ENCODE measurements at places on chromosomes 1 and 21. TPM values are rescaled to one million over a fixed set of nuclear protein-coding genes. Genes with fewer than 3 reads are reported as not detected.
A peak's percentile ranks its signal among the peaks of the same experiment; 100 is the strongest.

LCE1F gene
- not detected for total RNA-seq

TP73 gene
- total RNA-seq: 11.7 TPM

PAQR6 gene
- total RNA-seq: 4.6 TPM

TTLL7 gene
- 0.75 TPM for total RNA-seq

CYP4X1 gene
- 5.5 TPM for total RNA-seq

LEPR gene
- total RNA-seq: 1.9 TPM

SSBP3 gene
- total RNA-seq: 42.1 TPM

ADGRB2 gene
- total RNA-seq: 2.2 TPM

DNA sequence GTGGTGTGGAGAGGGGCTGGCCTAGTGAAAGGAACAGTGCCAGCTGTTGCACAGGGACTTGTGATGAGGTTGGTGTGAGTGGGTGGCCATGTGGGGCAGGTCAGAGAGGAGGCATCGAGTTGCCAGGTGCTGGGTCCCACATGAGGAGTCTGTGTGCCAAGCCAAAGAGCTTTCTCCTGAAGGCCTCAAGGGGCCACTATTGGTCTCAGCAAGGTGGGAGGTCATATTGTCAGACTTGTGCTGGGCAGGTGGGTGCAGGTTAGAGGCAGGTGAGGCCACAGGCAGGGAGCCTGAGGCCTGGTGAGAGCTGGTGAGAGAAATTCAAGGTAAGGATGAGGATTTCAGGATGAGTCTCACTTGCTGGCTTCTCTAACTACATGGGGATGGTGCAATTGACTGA, 256.8 kb downstream of the DISC1 start:
- DNase-seq: no peak

- no peak for DNase-seq
Observed at GRCh38 chr1:24759492-24759891, 14.2 kb downstream of the CLIC4 start.

DNA sequence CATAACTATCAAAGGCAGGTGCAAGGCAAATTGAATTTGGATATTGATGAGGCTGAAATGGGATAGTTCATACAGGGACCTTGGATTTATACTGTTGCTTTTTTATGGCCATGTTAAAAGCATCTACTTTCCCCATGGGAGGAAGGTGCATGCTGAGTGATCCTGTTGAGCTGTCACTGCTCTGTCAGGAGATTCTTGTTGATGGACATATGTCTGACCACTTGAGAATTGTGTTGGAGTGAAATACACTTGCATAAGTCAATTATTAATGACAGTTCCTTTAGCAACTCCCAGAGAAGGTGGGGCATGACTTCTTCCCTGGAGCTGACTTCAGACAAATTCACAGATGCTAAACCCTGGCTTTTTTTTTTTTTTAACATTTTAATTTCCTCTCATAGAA, 58.4 kb upstream of the DYNLT5 start:
- DNase-seq: no peak

GRCh38 chr1:214958486-214958885, 124.1 kb upstream of the KCNK2 start:
- DNase-seq: no peak

DNA sequence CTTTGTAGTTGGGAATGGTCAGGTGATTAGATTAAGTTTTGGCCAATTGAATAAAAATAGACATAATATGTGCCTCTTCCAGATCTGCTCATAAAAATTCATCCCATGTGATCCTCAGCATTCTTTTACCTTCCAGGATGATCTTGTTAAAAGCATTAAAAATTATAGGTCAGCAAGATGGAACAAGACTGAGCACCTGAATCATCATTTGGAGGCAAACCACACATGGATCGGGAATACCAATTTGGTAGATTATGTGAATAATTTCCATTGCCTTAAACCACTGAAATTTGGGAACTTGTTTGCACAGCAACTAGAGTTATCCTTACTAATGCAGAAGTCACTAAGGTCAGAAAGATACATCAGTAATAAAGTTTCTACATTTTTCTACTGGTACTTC, 681.4 kb upstream of the ADGRL2 start:
- DNase-seq: no peak

- DNase-seq: no peak
Observed at GRCh38 chr1:245678860-245679411, 524.2 kb downstream of the KIF26B start.

DNA sequence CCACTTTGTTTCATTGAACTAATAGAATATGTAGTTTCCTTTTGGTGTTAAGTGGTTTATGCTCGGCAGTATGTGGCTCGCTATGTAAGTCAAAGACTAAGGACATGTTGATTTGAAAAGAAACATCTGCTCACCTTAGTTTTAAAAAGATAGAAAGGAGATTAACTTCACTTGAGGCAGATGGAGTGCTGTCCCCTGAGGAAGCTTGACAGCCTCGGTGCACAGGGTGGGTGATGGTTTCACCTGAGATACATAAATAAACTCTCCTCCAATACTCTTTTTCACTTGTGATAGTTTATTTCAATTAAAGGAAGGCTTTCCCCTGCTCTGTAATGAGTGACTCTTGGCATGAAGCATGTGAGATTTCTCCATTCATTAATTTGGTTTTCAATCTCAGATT, 70.8 kb upstream of the FMN2 start:
- no peak for DNase-seq

DNA sequence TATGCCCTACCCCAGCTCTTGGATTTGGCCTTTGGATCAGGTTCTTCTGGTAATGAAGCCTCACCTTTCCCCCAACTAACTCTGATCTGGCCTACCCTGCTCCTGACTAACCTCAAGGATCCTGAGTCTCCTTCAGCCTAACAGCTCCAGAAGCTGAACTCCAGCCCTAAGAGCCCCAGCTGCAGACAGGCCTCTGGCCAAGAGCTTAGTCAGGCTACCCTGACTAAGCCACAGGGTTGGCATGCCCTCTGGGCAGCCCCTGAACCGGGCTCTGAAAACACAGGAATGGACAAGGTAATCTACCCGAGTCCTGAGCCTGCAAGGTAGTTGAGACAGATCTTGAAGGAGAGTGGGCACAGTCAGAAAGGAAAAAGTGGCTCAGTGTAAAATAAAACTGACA, 29.4 kb downstream of the COA7 start:
- no peak for DNase-seq

DNA sequence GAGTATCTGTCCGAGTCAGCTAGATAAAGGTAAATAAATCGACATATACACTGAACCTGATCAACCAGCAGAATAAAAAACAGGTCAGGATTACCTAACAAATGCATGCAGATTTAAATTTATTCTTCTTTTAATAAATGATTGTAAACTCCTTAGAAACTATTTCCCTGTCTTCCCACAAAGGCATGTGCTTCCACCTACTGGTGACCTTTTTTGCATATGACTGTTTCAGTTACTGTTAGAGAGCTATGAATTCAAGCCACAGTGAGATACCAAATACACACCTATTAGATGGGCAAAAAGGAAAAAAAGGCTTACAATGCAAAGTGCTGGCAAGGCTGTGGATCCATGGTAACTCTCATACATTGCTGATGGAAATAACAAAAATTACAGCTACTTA, 957.4 kb upstream of the NCAM2 start:
- DNase-seq: no peak

DNA sequence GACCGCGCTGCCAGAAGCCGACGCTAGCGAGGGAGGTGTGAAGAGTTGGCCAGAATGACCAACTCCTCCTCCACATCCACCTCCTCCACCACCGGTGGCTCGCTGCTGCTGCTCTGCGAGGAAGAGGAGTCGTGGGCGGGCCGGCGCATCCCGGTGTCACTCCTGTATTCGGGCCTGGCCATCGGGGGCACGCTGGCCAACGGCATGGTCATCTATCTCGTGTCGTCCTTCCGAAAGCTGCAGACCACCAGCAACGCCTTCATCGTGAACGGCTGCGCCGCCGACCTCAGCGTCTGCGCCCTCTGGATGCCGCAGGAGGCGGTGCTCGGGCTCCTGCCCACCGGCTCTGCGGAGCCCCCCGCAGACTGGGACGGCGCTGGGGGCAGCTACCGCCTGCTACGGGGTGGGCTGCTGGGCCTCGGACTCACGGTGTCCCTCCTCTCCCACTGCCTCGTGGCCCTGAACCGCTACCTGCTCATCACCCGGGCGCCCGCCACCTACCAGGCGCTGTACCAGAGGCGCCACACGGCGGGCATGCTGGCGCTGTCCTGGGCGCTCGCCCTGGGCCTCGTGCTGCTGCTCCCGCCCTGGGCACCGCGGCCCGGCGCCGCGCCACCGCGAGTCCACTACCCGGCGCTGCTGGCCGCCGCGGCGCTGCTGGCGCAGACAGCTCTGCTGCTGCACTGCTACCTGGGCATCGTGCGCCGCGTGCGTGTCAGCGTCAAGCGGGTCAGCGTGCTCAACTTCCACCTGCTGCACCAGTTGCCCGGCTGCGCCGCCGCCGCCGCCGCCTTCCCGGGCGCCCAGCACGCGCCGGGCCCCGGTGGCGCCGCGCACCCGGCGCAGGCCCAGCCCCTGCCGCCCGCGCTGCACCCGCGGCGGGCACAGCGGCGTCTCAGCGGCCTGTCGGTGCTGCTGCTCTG, 1.2 kb downstream of the GPR88 start:
- no peak for DNase-seq

DNA sequence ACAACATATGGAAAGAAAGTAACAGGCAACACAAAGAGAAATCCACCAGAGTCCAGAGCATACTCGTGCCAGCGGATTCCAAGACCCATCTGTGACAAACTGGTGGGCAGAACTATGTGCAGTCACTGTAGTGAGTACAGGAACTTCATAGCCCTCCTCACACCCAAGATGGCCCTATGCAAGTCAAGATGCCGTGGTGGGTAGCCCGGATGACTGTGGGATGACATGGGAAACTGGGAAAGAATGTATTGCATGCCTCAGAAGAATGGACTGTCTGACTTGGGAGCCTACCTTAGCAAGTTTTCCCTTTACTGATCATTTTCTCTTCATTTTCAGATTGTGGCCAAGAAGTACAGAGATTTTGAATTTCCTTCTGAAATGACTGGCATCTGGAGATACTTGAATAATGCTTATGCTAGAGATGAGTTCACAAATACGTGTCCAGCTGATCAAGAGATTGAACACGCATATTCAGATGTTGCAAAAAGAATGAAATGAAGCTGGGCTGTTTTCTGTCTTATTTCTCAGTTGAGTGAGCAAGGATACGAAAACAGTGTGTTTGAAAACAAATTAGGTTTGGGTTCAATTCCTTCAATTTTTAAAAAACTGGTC, 47.3 kb downstream of the CLIC6 start:
- no peak for DNase-seq

DNA sequence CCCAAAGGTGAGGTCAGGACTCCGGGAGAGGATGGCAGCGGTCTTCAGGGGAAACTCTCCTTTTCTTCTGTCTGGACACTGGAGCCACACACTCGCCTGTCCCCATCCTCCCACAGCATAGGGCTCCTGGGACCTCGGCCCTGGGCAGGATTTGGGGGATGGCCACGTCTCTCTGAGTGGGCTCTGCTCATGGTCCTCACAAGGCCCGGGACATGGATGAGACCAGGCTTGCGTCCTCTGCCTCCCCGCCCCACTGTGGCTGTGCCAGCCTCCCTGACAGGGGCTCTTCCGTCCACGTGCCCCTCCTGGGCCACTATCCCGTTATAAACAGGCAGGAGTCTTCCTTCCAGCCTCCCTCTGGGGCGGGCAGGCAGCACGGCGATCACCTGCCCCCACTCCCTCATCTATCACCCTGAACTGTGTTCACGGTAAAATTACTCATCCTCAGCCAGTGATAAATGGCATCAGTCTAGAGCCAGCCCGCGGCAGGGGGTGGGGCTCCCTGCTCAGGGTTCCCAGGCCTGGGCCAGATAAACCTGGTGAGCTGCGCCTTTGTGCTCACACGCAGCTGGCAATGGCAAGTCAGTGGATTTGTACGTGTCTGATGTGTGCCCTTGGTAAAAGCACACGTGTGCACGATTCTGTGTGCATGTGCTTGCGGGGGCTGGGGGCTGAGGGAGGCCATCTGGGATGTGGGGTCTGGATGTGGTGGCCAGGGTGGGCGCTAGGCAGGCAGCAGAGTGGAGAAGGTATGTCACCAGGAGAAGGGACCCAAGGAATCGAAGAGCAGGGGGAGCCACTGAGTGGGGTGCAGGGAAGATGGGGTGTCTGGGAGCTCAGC, 12.6 kb upstream of the SAMD11 start:
- DNase-seq: peak; percentile 27

- no peak for DNase-seq
Observed at GRCh38 chr21:20220586-20220985, 777.6 kb upstream of the NCAM2 start.

- DNase-seq: no peak
Observed at GRCh38 chr1:180482425-180483275, 19.7 kb downstream of the ACBD6 start.

DNA sequence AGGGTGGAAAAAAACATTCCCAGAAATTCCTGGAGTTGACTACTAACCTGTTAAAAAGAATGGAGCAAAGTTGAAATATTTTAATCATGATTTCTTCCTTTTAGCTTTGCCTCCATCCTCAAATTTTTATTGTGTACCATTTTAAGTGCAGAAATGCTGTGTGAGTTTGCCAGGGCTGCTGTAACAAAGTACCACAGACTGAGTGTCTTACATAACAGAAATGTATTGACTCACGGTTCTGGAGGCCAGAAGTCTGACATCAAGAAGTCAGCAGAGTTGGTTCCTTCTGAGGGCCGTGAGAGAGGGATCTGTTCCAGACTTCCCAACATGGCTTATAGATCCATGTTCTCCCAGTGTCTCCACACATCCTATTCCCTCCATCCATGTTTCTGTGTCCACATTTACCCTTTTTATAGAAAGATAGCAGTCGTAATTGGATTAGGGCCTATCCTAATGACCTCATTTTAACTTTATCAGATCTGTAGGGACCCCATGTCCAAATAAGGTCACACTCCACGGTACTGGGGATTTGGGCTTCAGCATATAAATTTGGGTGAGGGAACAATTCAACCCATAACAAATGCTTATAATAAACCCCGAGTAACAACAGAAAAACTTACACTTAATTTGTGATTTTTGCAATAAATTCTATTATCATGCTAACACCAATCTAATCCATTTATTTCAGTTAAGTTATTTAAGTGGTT, 12.7 kb downstream of the SNX7 start:
- DNase-seq: no peak

DNA sequence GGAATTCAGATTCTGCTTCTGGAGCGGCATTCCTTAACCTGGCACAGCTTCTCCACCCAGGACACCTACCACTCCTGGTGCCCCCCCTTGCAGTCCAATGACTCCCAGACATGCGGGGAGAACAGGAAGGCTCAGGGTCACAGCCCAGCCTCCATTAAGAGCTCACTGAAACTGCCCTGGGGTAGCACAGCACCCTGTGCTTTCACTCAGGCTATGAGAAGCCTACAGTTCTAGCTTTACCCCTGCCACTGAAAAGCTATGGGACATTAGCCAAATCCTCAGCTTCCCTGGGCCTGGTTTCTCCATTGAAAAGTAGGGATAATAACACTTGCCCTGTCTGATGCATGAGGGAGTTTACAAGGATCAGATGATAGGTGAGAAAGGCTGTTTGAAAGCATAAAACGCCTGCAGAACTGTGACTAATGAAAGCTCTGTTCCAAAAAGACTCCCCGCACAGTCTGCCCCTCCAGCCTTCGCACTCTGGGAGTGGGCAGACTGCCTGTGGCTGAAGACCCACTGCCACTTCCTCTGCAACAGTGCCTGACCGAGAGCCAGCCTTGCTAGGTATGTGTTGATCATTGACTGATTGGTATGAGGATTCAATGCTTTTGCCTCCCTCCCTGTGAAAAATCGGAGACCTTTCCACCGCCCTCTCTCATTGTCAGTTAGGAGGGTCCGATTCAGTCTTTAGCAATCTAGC, 2.7 kb upstream of the CLDN19 start:
- peak; percentile 10 for DNase-seq

Data from Caco-2 (cell line).